ENCODE measurements at places on chromosomes 3 and 15.

- DNase-seq = no peak
Measured at GRCh38 chr3:156530980-156531379, 23.9 kb downstream of the SSR3 start.

GRCh38 chr3:32751377-32751776, 66.4 kb downstream of the CNOT10 start:
- DNase-seq = no peak

DNA sequence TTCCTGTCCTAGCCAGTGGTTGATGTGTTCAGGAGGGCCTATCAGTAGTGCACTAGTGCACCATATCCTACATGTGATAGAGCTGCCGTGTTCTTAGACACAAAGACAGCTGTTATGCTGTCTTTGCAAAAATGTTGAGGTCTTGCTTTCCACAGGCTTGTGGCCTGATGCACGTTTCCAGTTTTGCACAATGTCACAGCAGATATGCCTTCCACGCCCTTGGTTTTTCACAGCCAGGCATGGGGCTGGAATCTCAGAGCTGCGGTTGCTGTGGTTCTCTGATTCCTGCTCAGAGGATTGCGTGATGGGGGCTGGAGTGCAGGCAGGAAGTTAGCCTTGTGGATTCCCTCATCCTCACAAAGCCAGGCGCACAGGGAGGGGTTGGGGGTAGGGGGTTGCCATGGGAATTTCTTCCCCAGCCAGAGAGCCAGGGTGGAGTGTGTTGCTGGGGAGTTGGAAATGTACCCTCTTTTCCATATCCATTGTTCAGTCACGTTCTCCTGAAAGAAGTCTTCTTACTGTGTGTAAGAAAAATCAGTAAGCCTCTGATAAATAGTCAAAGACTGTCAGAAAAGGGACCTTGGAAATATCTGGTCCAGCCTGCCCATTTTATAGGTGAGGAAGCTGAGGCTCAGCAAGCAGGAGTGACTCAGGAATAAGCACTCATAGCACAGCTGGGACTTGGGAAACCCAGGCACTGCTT, 79.4 kb downstream of the SMAD3 start:
- DNase-seq = no peak

DNA sequence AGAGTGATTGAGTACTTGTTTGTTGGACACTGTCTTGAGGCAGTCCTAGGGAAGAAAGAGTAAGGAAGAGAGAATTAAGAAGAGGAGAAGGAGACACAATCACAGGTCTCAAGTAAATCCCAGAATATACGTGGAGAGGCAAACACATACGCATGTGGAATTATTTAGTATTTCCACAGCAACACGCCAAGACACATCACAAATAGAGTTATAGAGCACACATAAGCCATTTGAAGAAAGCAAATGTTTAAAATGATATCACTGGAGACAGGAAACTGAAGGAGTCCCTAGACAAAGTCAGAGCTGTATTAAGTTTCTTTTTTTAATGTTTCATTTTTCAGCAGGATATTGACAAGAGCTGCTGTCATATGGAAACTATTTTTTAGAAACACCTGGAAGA, 206.1 kb upstream of the LRIG1 start:
- DNase-seq = no peak

GRCh38 chr15:53910236-53910849, 67.9 kb upstream of the UNC13C start:
- DNase-seq = no peak
